ENCODE measurements at places on chromosomes 4 and X.

GRCh38 chr4:162392946-162393345, 229.1 kb upstream of the FSTL5 start:
- no peak for DNase-seq

GRCh38 chrX:38805432-38806389, 4.5 kb downstream of the MID1IP1 start:
- peak; percentile 6 for DNase-seq

GRCh38 chr4:79296768-79297428, 29.0 kb downstream of the NAA11 start:
- DNase-seq: no peak

GRCh38 chr4:158826882-158827281, 58.1 kb downstream of the FNIP2 start:
- DNase-seq: no peak

DNA sequence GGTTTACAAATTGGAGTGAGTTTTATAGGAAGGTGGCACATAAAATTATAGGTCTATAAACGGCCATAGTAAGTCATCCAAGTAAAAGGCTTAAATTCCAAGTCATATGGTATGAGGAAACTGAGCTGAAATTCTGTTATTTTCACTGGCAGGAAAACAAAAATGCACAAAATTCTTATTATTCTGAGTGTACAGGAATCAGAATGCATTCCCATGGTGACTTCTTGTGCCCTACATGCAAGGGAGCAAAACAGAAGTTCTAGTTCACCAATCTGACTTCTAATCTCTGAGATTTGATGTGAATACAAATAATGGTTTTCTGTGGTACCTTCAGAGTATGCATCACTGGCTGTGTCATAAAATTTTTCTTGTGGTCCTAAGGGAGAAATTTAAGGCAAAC, 102.9 kb downstream of the CLCN4 start:
- no peak for DNase-seq

DNA sequence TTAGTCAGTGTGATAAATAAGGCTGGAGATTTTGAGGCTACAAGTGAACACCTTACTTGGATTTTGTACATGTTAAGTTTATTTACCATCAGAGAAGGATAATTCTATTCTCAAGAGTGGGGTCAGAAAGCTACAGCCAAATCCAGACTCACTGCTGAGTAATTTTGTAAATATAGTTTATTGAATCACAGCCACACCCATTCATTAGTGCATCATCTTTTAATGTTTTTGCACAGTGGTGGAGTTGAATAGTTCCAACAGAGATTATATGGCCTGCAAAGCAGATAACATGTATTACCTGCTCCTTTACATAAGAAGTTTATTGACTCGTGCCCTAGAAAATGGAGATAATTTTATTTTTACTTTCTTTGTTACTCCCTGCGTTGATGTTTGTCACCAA, 60.4 kb downstream of the PCDH18 start:
- DNase-seq: no peak

DNA sequence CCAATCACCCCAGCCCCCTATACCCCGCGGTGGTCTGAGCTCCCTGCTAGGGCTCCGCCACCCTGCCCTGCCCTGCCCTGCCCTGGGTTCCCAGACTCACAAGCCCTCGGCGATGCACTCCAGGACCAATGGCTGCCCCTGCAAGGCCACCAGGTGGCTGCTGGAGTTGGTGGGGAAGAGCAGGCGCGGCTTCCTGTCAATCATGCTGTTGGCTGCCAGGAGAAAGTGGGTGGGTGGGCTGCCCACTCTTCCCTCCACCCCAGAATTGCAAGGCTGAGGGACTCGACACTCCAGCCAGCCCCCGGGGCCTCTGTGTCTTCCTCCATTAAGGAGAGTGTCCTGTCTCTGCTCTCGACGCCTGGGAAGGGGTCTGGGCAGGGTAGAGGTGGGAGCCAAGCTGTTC, 15.7 kb downstream of the L1CAM start:
- DNase-seq: no peak

GRCh38 chr4:74942251-74942917, 9.5 kb downstream of the PARM1 start:
- no peak for DNase-seq

All from C1 segment of cervical spinal cord (tissue), 14 donors.